ENCODE measurements at places on chromosomes 13 and 19.

DNA sequence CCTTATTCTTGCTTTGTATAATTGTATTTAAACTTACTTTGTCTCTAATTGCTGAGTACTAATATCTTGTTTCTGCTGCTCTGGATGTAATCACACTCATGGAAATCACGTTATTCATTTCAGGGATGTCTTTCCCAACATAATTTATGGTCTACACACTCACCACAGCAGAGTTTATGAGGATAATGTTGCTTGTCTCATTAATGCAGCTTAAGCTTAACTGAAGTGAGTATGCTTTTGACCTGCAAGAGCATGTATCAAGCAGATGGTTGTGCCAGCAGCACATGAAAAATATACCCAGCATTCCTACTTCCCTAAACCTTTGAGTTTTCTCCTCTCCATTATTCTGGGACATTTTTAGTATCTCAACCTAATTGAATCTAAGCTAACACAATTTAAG is 1080.9 kb downstream of the SLITRK5 start:
- peak; percentile 53 for DNase-seq

- no peak for DNase-seq
Observed at GRCh38 chr19:29566496-29567054, 39.5 kb upstream of the POP4 start.

- DNase-seq, result no peak
Observed at GRCh38 chr13:78341032-78341431, 262.3 kb downstream of the POU4F1 start.

DNA sequence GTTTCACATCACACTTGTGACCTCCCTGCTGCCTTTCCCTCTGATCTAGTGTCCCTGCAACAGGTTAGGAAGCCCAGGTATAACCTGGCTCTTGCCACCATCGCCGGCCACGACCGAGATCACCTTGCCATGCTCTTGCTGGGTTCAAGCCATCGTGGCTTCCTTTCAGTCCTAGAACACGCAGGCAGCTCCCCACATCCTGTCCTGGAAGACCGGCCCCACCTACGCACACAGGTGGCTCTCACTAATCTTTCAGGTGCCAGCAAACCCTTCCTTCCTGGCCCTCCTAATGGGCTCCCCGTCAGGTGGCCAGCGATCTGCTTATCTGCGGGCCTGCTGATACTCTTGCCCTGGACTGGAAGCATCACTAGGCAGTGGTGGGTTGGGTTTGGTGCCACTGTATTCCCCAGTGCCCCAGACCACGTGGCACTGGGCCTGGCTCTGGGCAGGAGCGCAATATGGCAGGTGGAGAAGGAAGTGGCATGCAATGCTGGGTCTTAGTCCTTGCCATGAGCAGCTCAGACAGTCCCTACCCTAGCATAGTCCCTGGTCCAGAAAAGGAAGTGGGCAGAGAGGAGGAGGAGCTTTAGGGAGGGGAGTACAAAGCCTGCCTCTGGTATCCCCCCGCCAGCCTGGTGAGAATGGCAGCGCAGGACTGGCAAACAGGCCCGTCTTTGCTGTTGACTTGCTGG is 11.8 kb downstream of the PPP1R37 start:
- DNase-seq, result no peak

- DNase-seq, result no peak
Observed at GRCh38 chr19:43380771-43381386, 27.4 kb downstream of the CD177 start.

GRCh38 chr19:48258350-48258749 is 2.6 kb upstream of the CARD8 start:
- DNase-seq, result no peak

GRCh38 chr19:5684694-5685430 is 4.0 kb downstream of the HSD11B1L start:
- DNase-seq, result no peak

GRCh38 chr19:39515551-39516191 is 732 bp downstream of the SELENOV start:
- no peak for DNase-seq

GRCh38 chr13:20431080-20431479 is 94.6 kb downstream of the CRYL1 start:
- no peak for DNase-seq

DNA sequence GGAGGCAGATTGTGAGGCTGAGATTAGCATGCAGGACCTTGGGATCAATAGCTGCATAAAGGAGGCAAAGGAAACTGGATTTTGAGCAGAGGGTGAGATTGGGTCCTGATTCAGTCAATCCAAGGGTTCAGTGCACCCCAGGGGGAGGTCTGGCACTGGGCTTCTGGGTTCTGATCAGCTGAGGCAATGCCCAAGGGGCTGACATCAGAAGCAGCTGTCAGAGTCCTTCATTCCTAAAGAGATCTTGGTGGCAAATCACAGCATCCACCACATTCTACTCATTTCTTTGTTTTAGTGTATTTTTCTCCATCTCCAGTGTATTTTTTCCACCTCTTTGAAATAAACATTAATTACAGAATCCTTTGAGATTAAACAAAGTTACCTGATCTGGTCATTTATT is 5.4 kb upstream of the LYPD5 start:
- no peak for DNase-seq

Data from WERI-Rb-1 (cell line).